ENCODE measurements at places on chromosomes 16 and 17.

DNA sequence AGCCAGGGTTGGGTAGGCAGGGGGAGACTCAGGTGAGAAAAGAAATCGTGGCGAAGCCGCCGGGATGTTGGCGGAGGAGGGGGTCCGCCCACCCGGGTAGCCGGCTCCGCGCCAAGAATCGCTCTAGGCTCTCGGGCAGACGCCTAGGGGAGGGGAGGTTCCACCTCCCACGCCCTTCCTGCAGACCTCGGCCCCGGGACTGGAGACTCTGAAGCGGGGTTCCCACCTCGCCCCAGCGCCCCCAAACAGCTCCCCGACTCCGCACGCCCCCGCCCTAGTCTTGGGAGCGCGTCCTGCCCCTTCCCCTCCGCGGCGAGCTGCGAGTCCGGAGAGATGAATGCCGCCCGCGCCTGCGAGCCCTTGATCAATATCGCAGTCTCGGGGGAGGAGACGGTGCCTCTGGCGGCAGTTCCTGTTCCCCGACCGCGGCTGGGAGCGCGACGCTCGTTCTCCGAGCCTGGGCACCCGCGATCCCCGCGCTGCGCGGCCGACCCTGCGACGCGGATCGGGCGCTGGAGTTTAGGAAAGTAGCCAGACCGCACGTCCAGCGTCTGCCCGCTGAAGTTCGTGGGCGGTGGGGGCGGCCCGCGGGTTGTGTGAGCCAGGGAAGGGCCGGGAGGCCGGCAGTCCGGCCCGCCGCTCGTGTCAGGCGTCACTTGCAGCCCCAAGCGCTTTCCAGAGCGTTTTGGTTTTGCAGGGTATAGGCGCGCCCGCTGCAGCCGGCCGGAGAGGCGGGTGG is 790 bp downstream of the CRHR1 start:
- DNase-seq = peak; percentile 57

- DNase-seq = no peak
Measured at GRCh38 chr16:71623597-71623996, 2.4 kb upstream of the MARVELD3 start.

DNA sequence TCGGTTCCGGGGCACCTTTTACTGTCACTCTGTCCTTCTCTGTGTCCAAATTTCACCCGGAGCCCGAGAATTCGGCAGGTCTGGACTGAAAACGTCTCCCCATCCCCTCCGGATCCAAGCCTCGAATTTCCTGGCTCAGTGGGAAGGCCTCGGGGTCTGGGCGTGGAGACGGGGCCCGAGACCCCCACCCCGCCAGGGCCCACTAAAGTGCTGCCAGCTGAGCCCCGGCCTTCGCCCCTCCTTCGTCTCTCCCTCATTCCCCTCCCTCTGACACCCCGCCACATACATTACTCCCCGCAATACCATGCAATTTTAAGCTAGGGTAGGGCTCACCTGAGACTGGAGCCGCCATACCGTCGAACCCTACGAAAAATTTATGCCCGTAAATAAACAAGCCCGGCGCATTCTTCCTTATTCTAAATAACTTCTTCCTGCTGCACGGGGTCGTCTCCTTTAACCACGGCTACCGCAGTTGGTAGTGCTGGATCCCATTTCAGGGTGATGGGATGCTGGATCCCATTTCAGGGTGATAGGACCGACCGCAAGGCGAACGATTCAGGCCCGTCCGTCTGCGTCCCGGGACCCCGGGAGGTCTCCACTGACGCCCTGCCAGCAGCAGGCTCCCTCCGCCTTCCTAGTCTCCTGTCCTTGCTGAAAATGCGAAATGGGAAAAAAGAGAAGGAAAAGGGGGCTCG is 4.4 kb upstream of the OR1F1 start:
- no peak for DNase-seq

DNA sequence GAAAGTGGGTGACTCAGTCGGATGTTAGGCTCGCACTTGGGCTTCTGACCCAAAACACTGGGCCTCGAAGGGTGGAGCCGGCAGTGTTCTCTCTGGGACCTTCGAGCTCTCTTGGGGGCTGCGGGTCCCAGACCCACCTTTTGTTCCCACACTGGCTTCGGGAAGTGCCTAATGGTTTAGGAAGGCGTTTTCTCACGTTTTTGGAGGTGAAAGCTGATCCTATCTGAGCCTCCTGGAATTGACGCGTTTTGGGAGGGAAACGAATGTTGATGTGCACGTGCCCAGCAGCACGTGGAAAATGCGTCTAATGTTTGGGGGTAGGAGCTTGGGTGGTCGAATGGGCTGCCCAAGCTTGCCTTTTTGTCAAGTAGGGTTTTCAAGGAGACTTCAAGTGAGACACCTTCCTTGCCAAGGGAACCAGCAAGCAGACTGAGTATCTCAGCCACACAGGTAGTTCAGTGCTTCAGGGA is 666 bp downstream of the HGS start:
- no peak for DNase-seq

- no peak for DNase-seq
Measured at GRCh38 chr16:70520612-70521297, 2.6 kb downstream of the COG4 start.

DNA sequence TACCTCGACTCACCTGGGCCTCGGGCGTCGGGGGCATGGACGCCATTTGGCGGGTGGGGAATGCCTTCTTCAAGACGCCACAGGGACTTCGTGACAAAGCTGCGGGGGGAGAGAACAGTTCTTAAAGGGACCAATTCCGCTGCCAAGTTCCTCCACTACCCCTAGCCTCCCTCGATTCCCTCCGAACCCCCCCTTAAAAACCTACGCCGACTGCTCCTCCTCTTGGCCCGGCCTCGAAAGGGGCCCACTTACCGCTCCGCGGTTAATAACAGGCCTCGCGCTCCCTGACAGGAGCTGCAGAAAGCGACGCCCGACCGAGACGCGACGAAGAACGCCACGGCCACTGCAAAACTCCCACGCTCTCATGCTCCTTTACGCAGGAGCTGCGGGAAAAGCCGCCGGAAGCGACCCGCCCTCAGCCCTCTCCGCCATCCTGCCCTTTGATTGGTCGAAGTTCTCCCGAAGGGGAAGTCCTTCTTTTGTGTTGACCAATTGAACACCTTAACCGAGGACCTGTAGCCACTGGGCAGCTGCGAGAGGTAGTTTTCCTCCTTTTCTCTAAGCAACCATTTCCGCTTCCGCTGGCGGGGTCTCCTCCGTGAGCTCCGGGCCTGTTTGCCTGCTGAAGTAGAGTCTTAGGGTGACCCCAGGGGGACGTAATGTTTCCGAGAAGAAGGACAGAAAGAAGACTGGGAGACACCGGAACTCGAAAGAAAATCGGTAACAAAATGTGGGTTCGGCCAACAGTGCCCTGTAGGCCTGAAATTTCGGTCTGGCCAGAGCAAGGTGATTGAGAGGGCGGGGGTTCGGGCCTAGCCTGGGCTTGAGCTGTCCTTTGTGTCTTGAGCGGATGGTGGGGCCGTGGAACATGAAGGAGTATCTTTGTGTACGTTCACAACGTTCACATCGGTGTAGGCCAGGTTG is at the start of the genes NAA60 and ZNF597:
Gene NAA60 (plus strand): TSS at position 573 of the 924 bp plus-strand sequence. CDS start 32,548 bp downstream, outside the sequence.
Gene ZNF597 (minus strand): TSS at position 397 of the 924 bp plus-strand sequence. CDS start 351 bp downstream, at position 46.
- peak; percentile 89 for DNase-seq
